Activated naive CD8-positive, alpha-beta T cell treated with anti-CD3 and anti-CD28 coated beads for 36 hours (primary cell): ENCODE measurements at places on chromosomes 7 and 10.

DNA sequence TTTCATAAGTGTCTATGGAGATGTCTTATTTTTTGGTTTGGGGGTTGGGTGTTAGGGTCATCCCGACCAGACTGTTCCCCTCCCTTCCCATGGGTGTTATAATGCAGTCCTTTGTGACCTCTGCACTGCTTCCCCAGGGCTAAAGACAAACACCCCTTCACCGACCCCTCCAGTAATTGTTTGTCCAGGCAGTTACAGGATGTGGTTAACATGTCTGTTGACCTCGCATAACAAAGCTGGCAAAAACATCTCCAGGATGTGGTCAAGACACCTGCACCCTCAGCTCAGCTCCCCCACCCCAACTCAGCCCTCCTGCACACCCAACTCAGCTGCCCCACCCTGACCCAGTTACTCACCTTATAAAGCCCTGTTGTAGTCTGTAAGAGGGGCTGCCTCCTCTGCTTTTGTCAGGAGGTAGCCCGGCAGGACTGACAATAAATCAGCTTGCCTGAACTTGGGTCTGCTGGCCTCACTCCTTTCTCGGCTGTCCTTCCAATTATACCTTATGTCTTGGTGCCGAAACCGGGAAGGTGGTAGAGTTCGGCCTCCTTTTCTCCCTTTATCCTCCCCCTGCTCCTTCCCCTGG lies 102.2 kb downstream of the ZNF92 start:
- DNase-seq = peak; percentile 5

- no peak for DNase-seq
Measured at GRCh38 chr7:95056901-95057300, 149.5 kb downstream of the PPP1R9A start.

DNA sequence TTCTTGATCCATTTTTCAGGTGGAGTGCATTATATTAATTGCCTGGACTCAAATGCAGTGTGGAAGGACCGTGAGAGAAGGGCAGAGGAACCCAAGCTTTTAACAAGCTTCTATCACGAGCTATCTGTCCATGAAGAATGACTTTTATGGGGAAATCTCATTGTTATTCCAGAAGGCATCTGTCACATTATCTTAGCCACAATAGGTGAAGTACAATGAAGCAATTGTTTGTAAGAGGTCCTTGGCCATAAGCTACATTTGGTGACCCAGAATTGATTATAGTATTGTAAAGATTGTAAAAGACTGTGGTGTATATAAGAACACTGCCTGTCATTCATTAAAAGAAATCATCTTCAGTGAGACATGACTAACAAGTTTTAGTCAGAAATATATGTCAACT lies 58.6 kb upstream of the RELN start:
- DNase-seq = no peak

GRCh38 chr7:108463613-108464012 lies 7.4 kb upstream of the NRCAM start:
- peak; percentile 35 for DNase-seq

DNA sequence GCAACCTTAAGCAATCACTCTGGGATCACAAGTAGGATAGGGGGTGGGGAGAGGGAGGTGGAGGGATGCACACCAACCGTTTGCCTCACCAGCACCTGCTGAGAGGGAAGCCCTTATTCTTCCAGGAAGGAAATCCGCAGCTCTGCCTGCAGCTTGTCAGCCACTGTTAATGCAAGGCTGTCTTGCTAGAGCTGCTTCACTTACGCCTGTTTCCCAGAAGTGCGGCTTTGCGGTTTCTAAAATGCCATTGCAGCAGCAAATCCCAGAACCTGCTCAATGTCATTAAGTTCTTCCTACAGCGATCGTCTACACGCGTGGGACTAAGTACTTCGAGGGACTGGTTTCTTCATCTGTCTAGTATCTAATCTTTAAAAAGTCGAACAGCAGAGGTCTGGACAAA lies 191.1 kb downstream of the ZMYND11 start:
- no peak for DNase-seq

DNA sequence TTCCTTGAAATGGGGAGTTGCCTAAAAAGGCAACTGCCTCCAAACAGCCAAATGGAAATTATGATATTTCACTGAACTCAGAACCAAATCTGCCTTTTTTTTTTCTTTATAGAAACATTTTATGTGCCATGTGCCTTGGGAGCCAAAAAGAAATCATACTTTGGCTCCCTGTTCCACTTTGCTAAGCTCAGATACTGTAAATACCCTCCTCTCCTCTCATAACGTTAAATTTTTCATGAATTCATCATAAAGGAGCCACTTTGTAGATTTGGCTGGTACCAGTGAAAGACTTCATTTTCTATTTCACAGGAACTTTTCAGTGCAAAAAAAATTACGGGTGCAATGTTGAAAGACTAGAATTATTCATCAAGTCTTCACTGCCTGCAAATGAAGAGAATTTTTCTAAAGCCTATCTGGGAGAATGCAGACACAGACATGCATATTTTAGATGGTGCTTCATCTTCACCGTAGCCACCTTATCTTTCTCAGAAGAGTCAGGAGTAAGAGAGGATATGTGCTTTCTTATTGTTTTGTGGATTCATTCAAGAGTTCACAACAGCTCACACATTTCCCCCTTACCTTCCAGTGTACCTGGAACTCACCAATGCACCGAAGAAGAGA lies 742.3 kb upstream of the GALNT17 start:
- no peak for DNase-seq

GRCh38 chr10:24259365-24260130 lies 50.6 kb downstream of the KIAA1217 start:
- DNase-seq = no peak

DNA sequence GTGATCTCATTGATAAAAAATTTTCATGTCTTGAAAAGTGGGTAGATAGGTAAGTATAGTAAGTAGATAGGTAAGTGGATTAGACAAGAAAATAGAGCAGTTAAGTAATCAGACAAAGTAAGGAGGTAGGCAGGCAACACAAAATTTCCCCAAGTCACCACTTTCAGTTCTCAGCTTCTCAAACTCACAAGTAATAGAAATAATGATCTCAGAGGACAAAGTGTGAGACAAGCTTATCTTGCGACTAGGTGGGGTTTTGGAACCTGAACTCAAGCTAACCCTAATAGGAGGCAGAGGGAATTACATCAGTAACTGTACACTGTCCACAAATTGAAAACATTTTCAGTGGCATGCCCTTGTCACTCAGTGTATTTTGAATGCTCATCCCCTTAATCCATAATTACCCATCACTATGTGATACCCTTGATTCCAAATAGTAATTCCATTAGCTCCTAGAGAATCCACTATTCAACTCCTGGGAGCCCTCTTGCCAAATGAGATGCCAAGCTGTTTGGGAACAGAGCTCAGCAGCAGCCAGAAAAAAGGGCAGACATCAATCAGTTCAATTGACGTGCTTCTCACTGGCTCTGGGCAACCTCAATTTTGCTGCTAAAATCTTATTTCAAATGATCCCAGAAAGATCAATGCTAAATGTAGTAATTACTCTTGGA lies 703.2 kb downstream of the XPNPEP1 start:
- no peak for DNase-seq

- no peak for DNase-seq
Measured at GRCh38 chr10:100470367-100470766, 7.6 kb downstream of the WNT8B start.

GRCh38 chr10:62248465-62248864 lies 20.2 kb downstream of the RTKN2 start:
- no peak for DNase-seq

- no peak for DNase-seq
Measured at GRCh38 chr7:78043159-78043558, 244.6 kb downstream of the PHTF2 start.
